DND-41 (cell line): ENCODE measurements at places on chromosomes 4 and X.

DNA sequence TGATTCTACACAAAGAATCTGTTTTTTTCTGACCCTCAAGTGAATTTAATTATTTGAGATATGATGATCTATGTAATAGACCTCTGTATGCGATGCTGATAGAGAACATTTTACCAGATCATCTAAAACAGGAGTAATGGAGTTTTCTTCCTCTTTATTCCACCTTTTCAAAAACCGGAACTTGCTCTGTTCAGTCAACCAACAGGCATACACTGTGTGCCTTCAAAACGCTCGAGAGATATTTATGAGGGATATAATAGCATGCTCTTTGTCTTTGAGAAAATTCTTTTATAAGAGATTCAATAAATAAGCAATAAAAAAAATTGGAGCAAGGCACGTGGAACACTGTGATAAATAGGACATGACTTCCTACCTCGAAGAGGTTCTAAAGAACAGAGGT, 2.0 kb downstream of the NYX start:
- no peaks in the 10 kb centered on the region for H3K4me1 ChIP-seq
- DNase-seq: no peak
- H3K4me3 ChIP-seq: no peak overlapping the region
- H3K27ac ChIP-seq: no peak overlapping the region
- H3K36me3 ChIP-seq: no peaks in the 10 kb centered on the region
- no peaks in the 10 kb centered on the region for H3K27me3 ChIP-seq

GRCh38 chr4:37573566-37573965, 112.6 kb downstream of the RELL1 start:
- DNase-seq: no peak
- H3K36me3 ChIP-seq: no peaks in the 10 kb centered on the region
- no peaks in the 10 kb centered on the region for H3K27me3 ChIP-seq
- H3K27ac ChIP-seq: no peak overlapping the region
- H3K4me3 ChIP-seq: no peak overlapping the region

- H3K27ac ChIP-seq: no peak overlapping the region
- no peaks in the 10 kb centered on the region for H3K27me3 ChIP-seq
- no peak overlapping the region for H3K4me3 ChIP-seq
- no peaks in the 10 kb centered on the region for H3K4me1 ChIP-seq
- DNase-seq: no peak
- no peaks in the 10 kb centered on the region for H3K36me3 ChIP-seq
Measured at GRCh38 chrX:139554376-139554775, 23.8 kb downstream of the F9 start.

- H3K4me3 ChIP-seq: no peak overlapping the region
- H3K36me3 ChIP-seq: no peaks in the 10 kb centered on the region
- H3K4me1 ChIP-seq: peaks cover 15% of the 10 kb centered on the region
- peak; percentile 43 for DNase-seq
Measured at GRCh38 chrX:57367649-57368048, 81.1 kb downstream of the FAAH2 start.

DNA sequence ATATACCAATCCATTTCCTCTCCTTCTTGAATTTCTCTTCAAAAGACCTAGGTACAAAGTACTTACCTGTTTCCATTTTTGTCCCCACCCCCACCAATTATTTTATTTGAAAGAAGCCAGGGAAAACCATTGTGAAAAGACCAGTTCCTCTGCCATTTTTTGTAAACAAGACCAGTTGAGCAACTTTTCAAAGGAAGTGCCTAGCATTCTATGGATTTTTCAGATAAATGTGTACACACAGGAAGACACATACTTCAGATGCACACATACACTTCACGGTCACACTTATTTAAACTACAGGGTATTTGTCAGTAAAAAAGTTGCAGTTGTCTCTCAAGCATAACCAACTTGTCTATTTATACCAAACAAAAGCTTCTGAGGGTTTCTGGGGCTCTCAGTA, 587.2 kb upstream of the KLHL4 start:
- no peaks in the 10 kb centered on the region for H3K4me1 ChIP-seq
- no peak for DNase-seq
- no peaks in the 10 kb centered on the region for H3K27me3 ChIP-seq
- no peak overlapping the region for H3K27ac ChIP-seq
- no peaks in the 10 kb centered on the region for H3K36me3 ChIP-seq

GRCh38 chr4:3074078-3074845, at the start of the genes HTT and HTT-AS:
Gene HTT, plus strand, starts transcription at chr4:3074681. Its CDS starts 145 bp downstream, at chr4:3074826.
Gene HTT-AS, minus strand, starts transcription at chr4:3074538.
- no peaks in the 10 kb centered on the region for H3K36me3 ChIP-seq
- H3K27ac ChIP-seq: peak within 1 kb of the TSS; percentile 83
- H3K27me3 ChIP-seq: no peaks in the 10 kb centered on the region

- H3K27ac ChIP-seq: no peak overlapping the region
- H3K4me1 ChIP-seq: no peaks in the 10 kb centered on the region
- no peaks in the 10 kb centered on the region for H3K36me3 ChIP-seq
- DNase-seq: no peak
Measured at GRCh38 chr4:77481856-77482255, 123.8 kb upstream of the CXCL13 start.

GRCh38 chr4:1819284-1819683, 26.2 kb downstream of the FGFR3 start:
- no peaks in the 10 kb centered on the region for H3K27me3 ChIP-seq
- H3K27ac ChIP-seq: no peak overlapping the region
- DNase-seq: no peak
- H3K36me3 ChIP-seq: peaks cover 94% of the 10 kb centered on the region
- H3K4me3 ChIP-seq: no peak overlapping the region

DNA sequence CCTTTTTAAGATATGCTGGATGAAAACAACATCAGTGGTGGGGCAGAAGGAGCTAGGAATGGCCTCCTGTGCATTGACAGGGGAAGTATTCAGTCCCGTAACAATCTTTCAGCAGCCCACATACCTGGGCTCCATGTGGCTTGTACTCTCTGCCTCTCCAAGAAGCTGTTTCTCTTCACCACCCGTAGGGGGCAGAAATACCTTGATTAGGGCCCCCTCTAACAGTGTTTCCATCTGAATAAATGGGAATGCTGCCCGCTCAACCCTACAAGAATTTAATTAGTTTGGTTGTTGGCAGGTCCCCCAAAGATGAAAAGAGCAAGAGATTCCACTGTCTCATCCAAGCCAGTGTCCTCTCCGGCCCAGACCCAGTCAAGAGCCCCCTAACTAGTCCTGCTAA, 155.2 kb downstream of the SMIM20 start:
- DNase-seq: no peak
- no peaks in the 10 kb centered on the region for H3K27me3 ChIP-seq
- no peaks in the 10 kb centered on the region for H3K4me1 ChIP-seq
- H3K36me3 ChIP-seq: no peaks in the 10 kb centered on the region

- H3K27ac ChIP-seq: peak within 1 kb of the TSS; percentile 98
- DNase-seq: peak; percentile 96
- peaks cover 21% of the 10 kb centered on the region; the same call in 1 of the 2 replicates for H3K36me3 ChIP-seq
- peak within 1 kb of the TSS; percentile 88 for H3K4me3 ChIP-seq
- no peaks in the 10 kb centered on the region for H3K27me3 ChIP-seq
- H3K4me1 ChIP-seq: peaks cover 28% of the 10 kb centered on the region
Measured at GRCh38 chr4:177441803-177442622, at the start of gene AGA. Gene AGA, minus strand, starts transcription at chr4:177442437. Its CDS starts 62 bp downstream, at chr4:177442375.

DNA sequence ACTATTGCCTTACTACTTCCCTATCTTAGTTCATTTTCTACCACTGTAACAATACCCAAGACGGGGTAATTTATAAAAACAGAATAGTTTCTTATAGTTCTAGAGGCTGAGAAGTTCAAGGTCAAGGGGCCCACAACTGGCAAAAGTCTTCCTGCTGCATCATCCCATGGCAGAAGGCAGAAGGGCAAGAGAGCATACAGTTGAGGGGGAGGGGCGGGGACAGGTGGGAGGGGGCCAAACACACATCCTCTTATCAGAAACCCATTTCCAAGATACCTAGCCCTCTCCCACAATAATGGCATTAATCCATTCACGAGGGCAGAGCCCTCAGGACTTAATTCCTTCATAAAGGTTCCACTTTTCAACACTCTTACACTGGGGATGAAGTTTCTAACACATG, 690.2 kb downstream of the ADGRL3 start:
- H3K27me3 ChIP-seq: no peaks in the 10 kb centered on the region
- H3K36me3 ChIP-seq: no peaks in the 10 kb centered on the region
- no peak overlapping the region for H3K27ac ChIP-seq
- H3K4me3 ChIP-seq: no peak overlapping the region
